MG63 (cell line): ENCODE measurements at places on chromosomes 2 and 18. TPM values are rescaled to one million over a fixed set of nuclear protein-coding genes. Genes with fewer than 3 reads are reported as not detected.

GRCh38 chr2:224312741-224313140 is 89.2 kb downstream of the FAM124B start:
- no peak for DNase-seq

- no peak for DNase-seq
Measured at GRCh38 chr2:234411793-234412192, 85.1 kb downstream of the ARL4C start.

DNA sequence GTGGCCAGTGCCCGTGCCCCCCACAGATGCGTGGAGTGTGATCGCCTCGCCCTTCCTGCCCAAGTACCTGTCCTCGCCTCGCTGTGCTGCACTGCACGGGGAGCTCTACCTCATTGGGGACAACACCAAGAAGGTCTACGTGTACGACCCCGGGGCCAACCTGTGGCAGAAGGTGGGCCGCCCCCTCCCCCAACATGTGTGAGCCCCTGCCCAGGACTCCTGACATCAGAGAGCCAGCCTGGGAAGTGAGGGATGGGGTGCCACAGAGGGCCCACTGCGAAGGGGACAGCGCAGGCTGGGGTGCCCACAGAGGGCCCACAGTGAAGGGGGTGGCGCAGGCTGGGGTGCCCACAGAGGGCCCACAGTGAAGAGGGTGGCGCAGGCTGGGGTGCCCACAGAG is 9.8 kb upstream of the ERFE start:
- no peak for DNase-seq

DNA sequence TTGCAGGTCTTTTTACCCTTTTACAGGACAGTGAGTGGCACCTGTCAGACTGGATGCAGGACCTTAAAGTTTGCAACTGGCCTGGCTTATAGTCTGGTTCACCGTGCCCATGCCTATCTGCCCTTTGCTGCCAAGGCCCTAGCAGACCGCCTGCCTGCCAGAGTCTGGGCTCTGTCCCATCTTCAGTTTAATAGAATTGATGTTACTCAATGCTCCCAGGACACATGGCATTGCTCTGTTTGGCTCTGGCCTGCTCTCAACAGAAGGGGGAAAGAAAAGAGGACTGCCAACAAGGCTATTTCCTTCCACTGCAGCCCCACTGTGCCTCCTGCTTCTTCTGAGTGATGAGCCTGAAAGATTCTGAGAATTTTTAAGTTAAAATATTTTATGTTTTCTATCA is 25.6 kb upstream of the TMEM178A start:
- DNase-seq: peak; percentile 51

- peak; percentile 62 for DNase-seq
Measured at GRCh38 chr18:8839281-8839680, 133.9 kb downstream of the MTCL1 start.

- no peak for DNase-seq
Measured at GRCh38 chr2:220442012-220442411, 814.6 kb downstream of the SLC4A3 start.

The HOXD10 gene
- total RNA-seq: 3.8 and 4.8 TPM in 2 replicates

DNA sequence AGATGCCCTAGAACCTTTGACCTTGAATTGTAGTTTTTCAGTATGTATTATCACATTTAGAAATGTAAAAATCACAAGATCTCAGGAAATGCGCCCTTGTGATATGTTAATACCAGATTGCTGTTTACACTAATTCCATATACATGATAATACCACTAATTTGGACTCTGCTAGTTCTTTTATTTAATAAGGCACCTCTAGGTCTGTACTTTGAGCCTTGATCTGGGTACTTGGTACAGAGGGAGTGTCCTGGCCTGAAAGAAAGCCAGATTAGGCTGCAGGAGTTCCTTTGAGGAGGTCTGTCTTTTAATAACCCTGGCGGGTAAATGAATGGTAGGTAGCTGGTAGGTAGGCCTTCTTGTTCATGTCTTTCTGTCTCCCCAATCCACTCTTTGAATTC is 26.3 kb downstream of the PLEKHA3 start:
- DNase-seq: no peak

- DNase-seq: no peak
Measured at GRCh38 chr2:19989342-19989666, 601 bp downstream of the WDR35 start.

The TDRD15 gene
- total RNA-seq: not detected in 2 replicates

- DNase-seq: no peak
Measured at GRCh38 chr2:190456833-190457232, 48.7 kb downstream of the MFSD6 start.

GRCh38 chr2:193469251-193469650 is 1274.5 kb upstream of the TMEFF2 start:
- no peak for DNase-seq

DNA sequence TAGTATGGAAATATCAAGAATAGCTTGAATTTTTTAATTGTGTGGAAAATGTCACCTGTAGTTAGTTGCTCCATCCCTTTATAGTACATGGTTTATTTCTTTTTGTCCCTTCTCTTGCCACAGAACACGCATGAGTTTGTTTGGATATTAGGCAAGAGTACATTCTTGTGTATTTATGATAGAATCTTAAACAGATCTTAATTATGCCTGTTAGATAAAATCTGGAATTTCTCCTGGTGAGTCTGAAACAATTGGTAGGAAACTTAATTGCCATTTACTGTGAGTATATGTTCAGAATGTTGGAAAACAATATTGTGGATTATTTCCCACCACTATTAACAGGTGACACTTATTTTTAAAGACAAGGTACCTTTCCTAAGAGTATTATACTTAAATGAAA is 30.2 kb upstream of the CABYR start:
- no peak for DNase-seq

The IL18RAP gene
- not detected in 2 replicates for total RNA-seq

DNA sequence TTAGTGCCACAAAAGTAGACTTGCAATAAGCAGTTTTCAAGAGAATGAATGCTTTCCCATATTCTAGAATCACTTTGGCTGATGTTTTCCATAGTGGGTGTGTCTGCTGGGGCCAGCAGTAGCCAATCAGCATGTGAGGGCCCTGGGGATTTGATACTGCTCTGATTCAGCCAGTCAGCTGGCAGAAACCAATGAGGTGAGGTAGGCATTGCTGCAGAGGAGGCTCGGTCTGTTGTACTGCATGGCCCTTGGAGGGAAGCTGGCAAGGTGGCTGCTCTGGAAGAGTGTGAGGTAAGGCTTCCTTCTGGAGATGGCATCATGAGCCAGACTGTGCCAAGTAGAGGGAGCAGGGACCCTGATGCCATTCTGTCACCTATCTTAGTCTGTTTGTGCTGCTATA is 22.7 kb downstream of the TMEM87B start:
- DNase-seq: peak; percentile 17

The TUBA3E gene
- not detected in 2 replicates for total RNA-seq

DNA sequence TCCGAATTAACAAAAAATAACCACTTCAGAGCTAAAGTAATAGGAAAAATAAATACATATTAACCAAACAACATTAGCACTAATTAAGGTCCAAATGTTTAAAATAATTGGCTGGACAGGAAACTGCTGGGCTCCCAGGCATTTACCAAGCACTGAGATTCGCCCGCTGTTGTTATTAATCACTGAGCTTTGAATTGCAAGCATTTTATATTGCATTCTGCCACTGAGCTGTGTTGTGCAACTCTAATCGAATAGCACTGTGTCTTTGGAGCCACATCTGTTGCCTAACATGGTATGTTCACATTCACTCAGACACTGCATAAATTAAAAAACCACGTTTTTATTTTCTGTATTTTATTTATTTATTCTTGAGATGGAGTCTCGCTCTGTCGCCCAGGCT is 88.9 kb downstream of the SOWAHC start:
- no peak for DNase-seq

DNA sequence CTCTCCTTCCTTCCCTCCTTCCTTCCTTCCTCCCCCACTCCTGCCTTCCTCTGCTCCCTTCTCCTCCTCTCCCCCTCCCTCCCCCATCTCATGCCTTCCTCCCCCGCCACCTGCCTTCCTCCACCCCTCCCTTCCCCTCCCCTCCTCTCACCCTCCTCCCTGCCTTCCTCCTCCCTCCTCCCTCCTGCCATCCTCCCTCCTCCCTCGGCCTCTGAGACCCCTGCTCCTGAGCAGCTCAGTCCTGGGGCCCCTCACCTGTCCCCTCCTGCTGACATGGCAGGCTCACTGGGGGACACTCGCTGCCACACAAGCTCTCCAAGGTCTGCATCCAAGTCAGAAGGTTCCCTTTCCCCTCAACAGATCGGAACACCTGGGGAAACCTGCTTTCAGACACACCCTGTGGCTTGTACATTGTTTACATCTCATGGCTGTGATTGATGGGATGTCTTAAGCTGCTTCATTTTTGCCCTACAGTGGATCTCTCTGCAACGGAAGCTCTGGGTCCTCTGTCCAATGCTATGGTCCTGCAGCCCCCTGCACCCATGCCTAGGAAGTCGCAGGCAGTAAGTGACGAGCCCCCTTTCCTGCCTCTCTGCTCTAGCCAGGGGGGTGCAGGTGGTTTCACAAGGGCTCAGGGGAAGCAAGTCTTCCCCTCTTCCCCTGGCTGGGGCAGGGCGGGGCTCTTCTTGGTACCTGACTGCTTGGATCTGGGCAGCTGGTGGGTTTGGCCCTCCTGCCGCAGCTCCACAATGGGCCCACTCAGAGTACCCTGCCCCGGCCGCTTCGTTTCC is 22.9 kb downstream of the ITGB1BP1 start:
- DNase-seq: no peak

DNA sequence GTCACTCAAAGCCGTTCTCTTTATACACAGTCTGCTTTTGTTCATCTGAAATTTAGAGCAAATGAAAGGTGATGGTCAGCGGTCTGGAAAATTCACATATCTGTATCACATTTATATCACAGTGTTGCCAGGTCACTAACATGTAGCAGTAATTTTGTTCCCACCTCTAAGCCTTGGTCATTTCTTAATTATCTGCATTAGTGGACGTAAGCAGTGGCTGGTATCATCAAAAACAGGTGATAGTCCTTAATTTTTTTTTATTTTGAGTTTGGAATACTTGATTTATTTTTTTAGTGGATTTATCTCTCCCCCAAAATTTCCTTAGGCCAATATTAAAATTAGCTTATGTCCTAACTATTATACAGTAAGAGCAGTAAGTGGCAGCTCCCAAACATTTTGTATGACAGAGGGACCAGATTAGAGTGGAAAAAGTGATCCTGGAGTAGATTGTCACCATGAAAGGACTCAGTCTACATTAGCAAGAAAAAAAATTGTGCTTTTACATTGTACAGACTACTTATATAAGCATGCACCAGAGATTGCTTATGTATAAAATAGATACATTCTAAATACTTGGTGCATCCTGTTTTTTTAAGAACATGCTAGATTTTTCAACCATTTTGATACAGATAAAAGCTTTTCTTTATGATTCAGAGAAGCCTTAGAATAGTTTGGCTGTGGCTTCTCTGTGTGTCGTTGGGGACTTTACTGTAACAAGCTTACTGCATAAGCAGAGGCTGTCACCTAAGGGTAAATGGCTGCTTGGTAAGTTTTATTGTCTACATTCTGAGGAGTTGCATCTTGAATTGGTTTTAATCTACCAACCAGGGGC is 65.0 kb downstream of the MAPRE2 start:
- DNase-seq: no peak

The RNF125 gene
- 0.05 and 0.10 TPM in 2 replicates for total RNA-seq

GRCh38 chr2:5391362-5391761 is 300.8 kb upstream of the SOX11 start:
- DNase-seq: no peak

DNA sequence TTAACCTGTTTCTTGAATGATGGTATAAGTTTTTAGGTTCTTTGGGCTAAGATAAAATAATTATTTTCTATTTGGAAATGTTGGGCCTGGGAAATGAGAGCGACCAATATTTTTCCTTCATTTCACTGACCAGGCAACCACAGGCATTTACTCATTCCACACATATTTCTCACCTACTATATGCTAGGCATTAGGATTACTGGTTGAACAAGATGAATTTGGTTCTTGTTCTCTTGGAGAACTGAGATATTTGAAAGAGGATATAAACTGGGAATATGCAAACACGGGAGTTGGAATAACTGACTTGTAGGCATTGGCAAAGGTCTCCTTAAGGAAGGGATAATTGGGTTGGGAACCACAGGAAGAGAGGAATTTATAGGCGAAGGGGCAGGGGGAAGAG is 3.9 kb upstream of the MYL1 start:
- no peak for DNase-seq

- no peak for DNase-seq
Measured at GRCh38 chr2:125638345-125638744, 1017.6 kb upstream of the GYPC start.
